ENCODE measurements at places on chromosomes 16 and 17. TPM values are rescaled to one million over a fixed set of nuclear protein-coding genes. Genes with fewer than 3 reads are reported as not detected.

DNA sequence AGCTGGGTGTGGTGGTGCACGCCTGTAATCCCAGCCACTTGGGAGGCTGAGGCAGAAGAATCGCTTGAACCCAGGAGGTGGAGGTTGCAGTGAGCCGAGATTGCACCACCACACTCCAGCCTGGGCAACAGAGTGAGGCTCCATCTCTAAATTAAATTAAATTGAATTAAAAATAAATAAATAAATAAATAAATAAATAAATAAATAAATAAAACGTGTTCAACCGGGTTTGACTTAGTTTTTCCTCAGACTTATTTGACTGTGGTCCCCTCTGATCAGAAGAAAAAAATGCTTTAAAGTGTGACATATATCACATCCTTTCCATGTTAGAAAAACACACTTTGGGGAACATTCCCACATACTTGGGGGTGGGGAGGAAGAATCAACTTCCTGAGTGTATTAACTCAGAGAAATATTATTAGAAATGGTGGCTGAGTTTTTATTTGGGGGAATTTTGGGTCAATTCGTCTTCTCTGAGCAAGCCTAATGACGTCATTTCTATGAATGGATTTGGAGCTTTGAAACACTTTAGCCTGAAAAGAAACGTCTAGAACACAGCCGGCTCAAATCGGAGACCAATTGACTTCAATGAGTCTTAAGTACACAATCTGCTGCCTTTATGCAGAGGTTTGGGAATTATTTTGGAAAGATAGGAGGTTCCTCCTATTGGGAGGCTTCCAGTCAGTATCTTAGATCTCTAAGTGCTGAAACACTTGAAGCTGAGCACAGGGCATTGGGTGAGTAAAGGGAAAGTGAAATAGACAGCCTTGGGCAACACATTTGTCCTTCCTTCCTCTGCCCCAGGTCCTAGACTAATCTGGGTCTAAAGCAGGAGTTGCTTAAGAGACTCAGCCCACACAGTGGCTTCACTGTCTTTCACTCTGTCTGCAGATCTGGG, 132.6 kb downstream of the PITPNC1 start:
- peak; percentile 80 for DNase-seq

- DNase-seq, result no peak
Observed at GRCh38 chr16:73670836-73671820, 623.2 kb upstream of the ZFHX3 start.

UTS2R gene
- polyA plus RNA-seq, result not detected

NPIPA1 gene
- polyA plus RNA-seq, result not detected

- DNase-seq, result no peak
Observed at GRCh38 chr17:51742571-51742970, 415.9 kb downstream of the CA10 start.

DNA sequence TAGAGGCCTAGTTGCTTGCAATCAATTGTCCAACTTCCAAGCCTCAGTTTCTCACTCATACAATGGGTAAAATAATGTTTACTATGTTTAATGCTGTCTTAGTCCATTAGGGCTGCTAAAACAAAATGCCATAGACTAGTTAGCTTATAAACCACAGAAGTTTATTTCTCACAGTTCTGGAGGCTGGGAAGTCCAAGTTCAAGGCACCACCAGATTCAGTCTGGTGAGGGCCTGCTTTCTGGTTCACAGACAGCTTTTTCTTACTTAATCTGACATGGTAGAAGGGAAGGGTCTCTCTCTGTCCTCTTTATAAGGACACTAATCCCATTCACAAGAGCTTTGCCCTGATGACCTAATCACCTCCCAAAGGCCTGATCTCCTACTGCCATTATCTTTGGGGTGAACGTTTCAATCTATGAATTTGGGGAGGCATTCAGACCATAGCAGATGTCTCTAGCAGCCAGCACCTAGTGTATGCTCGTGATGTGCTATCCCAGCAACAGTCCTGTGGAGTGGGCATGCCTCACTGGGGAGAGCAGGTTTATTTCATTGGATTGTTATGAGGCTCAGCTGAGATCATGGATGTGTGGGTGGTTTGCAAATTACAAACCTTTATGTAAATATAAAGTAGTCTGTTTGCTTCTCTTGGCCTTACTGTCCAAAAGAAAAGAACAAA, 25.2 kb downstream of the YPEL2 start:
- no peak for DNase-seq

CHST6 gene
- polyA plus RNA-seq, result not detected

- DNase-seq, result no peak
Observed at GRCh38 chr16:10616756-10617640, 36.6 kb upstream of the EMP2 start.

GRCh38 chr16:64180136-64180900, 941.5 kb downstream of the CDH11 start:
- DNase-seq, result no peak

GRCh38 chr16:15605839-15606517, 37.0 kb downstream of the MARF1 start:
- no peak for DNase-seq

WFIKKN2 gene
- polyA plus RNA-seq, result not detected

DNA sequence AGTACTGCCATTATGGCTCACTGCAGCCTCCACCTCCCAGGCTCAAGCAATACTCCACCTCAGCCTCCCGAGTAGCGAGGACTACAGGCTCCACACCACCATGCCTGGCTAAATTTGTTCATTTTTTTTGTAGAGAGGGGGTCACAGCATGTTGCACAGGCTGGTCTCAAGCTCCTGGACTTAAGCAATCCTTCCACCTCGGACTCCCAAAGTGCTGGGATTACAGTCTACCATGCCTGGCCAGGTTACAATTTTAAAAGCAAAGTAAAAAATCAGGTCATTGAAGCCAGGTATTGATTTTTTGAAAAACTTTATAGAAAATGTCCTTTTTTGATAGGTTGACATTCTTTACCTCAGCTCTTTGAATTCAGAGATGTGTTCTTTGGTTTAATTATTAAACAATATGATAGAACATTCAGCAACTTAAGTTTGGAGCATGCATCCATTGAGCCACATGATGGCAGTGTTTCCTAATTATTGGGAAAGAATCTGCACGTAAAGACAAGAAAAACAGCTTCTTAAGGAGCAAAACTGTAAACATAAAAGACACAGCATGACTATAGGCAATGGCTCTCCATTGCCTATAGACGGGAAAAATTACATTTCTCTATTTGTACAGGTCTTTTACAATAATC, 1.7 kb upstream of the SLC16A11 start:
- DNase-seq, result peak; percentile 71
